ENCODE measurements at places on chromosomes 2 and 18.

DNA sequence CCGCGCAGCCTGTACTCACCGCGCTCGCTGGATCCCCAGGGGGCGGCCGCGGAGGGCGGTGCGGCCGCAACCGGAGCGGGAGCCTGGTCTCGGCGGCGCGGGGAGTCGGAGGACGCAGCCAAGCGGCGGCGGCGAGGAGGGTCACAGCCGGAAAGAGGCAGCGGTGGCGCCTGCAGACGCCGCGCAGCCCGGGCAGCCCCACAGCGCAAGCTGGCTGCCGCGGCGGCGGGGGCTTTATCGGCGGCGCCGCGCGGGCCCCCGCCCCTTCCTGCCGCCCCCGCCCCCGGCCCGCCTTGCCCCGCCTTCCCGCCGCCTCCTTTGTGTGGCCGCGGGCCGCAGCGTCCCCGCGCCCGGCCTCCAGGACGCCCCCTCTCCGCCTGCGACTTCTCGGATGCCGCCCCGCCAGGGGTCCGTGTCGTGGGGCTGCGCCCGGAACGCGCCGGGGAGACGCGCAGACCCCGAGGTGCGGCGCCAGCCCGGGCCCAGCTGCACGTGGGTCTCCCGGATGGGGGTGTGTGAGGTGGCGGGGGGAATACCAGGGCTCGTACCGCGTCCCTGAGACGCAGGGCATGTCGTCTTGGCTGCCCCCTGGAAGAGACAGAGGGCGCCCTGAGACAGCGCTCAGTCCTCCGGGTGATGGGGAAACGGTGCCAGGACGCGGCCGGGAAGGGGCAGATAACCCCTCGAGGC is at the start of gene SERPINE2:
Gene SERPINE2 (minus strand): TSS at position 207 of the 690 bp plus-strand sequence. CDS start 37,386 bp downstream, outside the sequence.
- no peak for DNase-seq

- no peak for DNase-seq
These were observed 20.0 kb downstream of the EFHD1 start for GRCh38 chr2:232653441-232653840.

DNA sequence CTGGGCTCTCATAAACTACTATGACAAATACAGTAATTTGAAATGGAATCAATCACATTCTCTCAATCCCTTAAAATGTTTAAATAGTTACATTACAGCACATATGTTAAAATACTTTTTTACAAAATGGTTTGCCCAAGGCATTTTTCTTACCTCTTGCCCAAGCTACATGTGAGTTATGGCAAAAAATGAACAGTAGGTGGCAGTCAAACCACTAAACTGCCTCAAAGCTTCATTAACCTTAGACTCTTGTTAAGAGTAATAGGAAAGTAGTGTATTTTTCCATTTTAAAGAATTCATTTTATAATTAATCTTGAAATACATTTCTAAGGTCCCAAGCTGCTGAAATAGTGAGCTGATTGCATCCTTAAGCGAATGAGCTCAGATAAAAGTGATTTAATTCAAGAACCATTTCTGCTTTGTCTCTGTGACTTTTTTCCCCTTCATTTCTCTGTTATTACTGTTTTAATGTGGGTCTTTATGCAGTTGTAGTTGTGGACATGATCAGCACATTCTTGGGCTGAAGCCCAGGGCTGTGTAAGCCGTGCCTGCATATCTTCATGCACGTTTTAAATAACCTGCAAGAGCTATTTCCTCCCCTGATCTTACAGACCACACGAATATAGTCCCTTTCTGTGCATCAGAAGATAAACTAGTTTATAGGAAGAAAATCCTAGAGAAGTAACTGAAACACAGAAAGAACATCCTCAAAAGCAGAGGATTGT is 311.8 kb downstream of the LNPK start:
- peak; percentile 24 for DNase-seq

- DNase-seq: no peak
These were observed 27.7 kb upstream of the SMCHD1 start for GRCh38 chr18:2627821-2628276.

- peak; percentile 71 for DNase-seq
These were observed 36.4 kb downstream of the STK39 start for GRCh38 chr2:168210895-168211570.

- DNase-seq: no peak
These were observed 869.2 kb downstream of the TDRD15 start for GRCh38 chr2:21993002-21993401.

GRCh38 chr2:17506736-17507616 is 11.3 kb downstream of the RAD51AP2 start:
- no peak for DNase-seq

- peak; percentile 54 for DNase-seq
These were observed 54.3 kb downstream of the CDK15 start for GRCh38 chr2:201860636-201861066.

- DNase-seq: no peak
These were observed 188.9 kb downstream of the MYO1B start for GRCh38 chr2:191434072-191434471.

DNA sequence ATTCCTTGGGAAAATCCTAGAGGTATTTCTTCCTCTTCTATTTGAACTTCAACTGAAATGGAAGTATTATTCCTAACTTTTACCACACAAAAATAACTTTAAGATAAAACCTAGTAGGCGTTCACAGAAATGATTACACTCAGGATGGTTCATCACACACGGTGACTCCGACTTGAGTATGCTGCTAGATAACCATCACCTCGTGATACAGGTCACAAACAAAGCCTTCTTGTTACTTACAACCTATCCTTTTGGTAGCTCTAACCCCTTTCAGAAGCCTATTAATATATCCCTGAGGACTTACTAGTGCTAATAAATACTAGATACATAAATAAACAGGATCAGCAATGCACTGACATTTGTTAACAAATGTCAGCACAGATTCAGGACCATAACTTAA is 101.0 kb upstream of the DNER start:
- no peak for DNase-seq

DNA sequence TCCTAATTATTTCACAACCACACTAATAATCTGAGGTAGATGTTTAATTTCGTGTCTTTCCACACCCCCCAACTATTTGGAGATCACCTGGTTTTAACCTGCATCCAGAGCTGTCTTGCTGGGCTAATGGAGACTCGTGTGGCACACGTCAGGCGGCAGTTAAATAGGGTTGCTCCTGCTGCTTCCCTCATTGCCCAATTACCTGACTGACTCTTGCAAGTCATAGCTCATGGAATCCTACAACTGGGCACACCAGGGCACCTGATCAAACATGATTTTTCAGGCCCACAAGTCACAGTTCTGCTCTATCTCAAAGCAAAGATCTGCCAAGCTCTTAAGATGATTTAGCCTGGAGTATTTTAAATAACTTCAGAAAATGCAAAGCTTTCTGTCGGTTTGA is 1430.4 kb upstream of the ACVR2A start:
- no peak for DNase-seq

DNA sequence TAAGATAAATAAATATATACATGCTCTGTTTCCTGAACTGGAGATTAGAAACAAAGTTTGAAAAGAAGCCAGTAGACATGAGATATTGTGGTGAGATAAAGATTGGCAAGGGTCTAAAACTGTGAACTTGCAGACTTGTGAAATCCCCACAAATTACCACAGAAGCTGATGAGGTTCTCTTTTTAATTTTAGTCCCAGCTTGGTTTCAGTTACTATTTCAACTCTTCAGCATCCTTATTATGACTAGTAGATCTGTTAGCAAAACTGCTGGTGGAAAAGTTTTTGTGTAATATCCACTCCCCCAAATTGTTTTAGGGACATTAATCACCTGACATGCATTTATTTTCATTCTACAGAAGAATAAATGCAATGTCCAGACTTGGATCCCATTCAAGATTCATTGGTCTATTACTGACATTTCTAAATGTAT is 20.8 kb downstream of the RASGRP3 start:
- no peak for DNase-seq

GRCh38 chr18:12408247-12408869 is 629 bp downstream of the PRELID3A start:
- no peak for DNase-seq

GRCh38 chr2:240591784-240592183 is 5.2 kb downstream of the CAPN10 start:
- DNase-seq: no peak

DNA sequence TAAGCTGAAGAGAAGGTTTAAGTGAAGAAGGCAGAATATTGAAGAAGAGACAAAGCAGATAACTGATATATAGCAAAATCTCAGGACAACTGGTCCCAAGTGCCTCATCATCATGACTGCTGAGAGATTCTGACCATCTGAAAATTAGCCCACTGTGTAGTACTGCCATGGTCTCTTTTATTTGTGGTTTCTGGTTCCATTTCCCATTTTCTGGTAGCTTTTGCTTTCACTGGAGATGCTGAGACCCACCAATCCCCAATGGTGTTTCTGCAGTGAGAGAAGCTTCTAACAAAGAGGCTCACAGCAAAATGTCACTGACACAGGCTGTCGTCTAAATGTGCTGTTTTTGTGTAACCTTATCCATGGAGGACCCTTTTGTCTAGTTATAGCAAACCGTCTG is 79.5 kb downstream of the TMEM163 start:
- no peak for DNase-seq

- no peak for DNase-seq
These were observed 50.7 kb downstream of the LBH start for GRCh38 chr2:30282081-30282480.

GRCh38 chr2:27581417-27582128 is 1.3 kb upstream of the ZNF512 start:
- DNase-seq: no peak

- no peak for DNase-seq
These were observed 117.8 kb downstream of the WDSUB1 start for GRCh38 chr2:159168707-159169106.

GRCh38 chr2:36748166-36748565 is 51.7 kb downstream of the VIT start:
- DNase-seq: no peak
